ENCODE measurements at places on chromosomes 6 and 20. TPM values are rescaled to one million over a fixed set of nuclear protein-coding genes. Genes with fewer than 3 reads are reported as not detected.

DNA sequence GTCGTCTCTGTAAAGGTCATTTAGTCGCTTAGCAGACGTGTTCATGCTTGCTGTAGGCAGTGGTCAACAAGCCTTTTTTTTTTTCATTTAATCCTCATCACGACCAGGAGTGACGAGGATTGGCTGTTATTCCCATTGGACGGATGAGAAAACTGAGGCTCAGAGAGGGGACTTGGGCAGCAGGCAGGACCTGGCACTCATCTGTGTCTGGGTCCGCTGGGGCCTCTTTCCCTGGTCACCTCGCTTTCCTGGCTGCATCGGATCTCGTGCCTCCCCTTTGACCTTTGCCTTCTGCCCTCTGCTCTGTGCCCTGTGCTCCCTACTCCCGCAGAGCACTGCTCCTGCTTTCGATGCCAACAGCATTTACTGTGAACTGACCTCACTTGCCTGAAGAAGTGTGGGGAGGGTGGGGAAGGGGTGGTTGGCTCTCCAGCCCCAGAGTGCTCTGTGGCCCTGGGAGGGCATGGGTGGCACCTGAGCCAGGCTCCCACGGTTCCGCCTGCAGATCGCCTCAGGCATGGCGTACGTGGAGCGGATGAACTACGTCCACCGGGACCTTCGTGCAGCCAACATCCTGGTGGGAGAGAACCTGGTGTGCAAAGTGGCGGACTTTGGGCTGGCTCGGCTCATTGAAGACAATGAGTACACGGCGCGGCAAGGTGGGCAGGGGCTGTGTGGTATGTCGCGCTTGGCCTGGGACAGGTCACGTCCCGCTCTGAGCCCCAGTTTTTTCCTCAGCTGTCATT, 56.2 kb downstream of the SRC start:
- no peak for DNase-seq

- no peak for DNase-seq
These were observed 191.6 kb upstream of the THBS2 start for GRCh38 chr6:169445227-169445626.

GRCh38 chr6:117483645-117484016, 1.2 kb downstream of the DCBLD1 start:
- no peak for DNase-seq

DNA sequence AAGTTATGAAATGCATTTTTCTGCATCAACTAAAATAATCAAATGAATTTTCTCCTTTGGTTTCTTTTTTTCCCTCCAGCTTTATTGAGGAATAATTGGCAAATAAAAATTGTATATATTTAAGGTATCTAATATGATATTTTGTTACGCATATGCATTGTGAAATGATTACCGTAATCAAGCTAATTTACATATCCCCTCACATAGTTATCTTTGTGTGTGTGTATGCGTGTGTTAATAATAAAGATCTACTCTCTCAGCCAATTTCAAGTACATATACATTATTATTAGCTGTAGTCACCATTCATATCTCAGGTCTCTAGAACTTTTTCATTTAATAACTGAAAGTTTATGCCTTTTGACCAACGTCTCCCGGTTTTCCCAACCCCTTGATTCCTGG, 61.1 kb downstream of the SYCP2L start:
- no peak for DNase-seq

The TINAG gene
- not detected for total RNA-seq

The EBF4 gene
- total RNA-seq, result 4.1 TPM

- no peak for DNase-seq
These were observed 131.6 kb upstream of the NEDD9 start for GRCh38 chr6:11363881-11364576.

The KCNK16 gene
- total RNA-seq, result not detected

- DNase-seq, result no peak
These were observed 19.1 kb upstream of the IRF4 start for GRCh38 chr6:372336-372911.

The TENT5A gene
- 17.8 TPM for total RNA-seq

DNA sequence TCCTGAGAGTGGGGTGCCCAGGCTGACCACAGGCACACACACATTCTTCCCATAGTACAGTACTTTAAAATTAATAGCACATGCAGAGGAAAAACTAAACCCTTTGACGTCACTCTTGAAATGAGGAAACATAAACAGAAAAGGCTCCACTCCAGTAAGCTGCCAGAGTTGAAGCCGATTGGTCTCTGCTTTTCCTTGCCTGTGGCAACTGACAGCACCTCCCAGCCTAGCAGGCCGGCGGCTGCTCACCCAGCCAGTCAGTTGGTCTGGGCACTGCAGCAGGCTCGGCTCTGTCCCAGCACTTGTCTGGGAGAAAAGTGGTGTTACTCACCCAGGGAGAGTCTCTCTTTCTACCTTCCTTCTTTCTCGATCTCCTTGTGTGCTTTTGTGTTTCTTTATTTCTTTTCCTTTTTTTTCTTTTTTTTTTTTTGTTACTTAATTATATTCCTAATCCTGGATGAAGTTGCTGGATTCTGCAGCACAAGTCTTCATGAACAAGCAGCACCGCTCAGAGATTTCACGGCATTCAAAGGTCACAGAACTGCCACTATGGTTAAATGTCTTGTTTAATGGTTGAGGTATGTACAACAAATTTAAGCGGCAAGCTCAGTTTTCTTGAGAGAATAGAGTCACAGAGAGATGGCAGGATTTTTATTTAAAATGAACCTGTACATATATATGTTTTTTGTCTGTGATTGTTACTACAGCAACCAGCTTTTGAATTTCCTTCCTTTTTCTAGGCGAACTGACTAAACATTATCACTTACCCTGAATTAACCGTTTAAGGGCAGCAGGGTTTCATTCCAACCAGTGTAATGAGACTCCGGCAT, at the start of gene PDE7B:
Gene PDE7B, plus strand, starts transcription at position 260 of the 830 bp plus-strand sequence.
- peak; percentile 97 for DNase-seq

DNA sequence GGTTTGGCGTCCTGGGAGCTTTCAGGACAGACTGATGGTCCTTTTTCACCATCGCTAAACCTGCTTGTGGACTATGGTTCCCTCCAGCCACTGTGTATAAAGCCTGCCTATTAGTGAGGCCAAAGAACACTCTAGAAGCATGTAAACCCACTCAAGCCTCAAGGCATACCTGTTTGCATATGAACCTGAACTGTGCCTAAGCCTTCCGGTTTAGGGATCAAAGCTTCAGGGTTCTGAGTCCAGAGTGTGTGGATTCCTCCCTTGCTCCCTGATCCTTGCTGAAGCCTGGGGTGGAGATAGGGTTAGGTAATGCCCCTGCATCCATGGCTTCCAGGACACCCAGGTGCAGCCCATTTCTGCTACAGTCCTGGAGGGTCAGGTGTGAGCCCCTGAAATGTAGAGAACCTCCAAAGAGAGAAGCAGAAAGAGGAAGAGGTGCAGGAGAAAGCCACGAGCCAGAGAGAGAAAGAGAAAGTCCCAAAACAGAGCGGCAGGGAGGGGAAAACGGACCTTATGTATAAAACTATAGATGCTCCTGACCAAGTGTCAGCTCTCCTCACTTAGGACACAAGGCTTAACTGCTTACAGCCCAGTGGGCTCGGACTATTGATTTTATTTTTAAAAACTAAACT, 93.3 kb downstream of the SCML4 start:
- no peak for DNase-seq

GRCh38 chr6:116840091-116840490, 11.2 kb upstream of the GPRC6A start:
- peak; percentile 66 for DNase-seq

The PPIL6 gene
- total RNA-seq, result 1.7 TPM

GRCh38 chr6:36283608-36284007, 13.7 kb downstream of the PNPLA1 start:
- DNase-seq, result no peak

GRCh38 chr6:107956586-107957307, 1.3 kb downstream of the SEC63 start:
- peak; percentile 12 for DNase-seq

The GRIK2 gene
- total RNA-seq, result 2.5 TPM

The UST gene
- 15.3 TPM for total RNA-seq

DNA sequence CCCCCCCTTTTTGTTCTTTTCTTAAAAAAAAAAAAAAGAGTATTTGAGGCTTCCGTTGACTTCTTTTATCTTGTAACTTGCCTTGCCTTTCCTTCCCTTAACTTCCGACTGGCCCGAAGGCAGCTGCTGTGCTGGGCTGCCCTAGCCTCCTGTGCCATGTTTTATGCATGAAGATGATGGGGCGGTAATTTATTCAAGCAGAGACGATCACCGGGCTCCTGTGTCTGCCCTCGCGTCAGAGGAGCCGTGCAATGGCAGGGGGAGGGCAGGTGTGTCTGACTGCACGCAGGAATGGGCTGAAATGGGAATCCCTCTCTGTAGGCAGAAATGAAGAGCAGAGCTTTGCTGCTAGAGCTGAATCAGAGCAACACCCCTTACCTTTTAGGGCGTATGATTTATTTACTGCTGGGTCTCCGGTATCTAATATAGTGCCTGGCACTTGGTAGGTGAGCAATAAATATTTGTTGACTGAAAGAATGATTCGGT, 106.3 kb upstream of the RIPOR2 start:
- DNase-seq, result no peak

- no peak for DNase-seq
These were observed 59.8 kb downstream of the FAM50B start for GRCh38 chr6:3908961-3909360.

DNA sequence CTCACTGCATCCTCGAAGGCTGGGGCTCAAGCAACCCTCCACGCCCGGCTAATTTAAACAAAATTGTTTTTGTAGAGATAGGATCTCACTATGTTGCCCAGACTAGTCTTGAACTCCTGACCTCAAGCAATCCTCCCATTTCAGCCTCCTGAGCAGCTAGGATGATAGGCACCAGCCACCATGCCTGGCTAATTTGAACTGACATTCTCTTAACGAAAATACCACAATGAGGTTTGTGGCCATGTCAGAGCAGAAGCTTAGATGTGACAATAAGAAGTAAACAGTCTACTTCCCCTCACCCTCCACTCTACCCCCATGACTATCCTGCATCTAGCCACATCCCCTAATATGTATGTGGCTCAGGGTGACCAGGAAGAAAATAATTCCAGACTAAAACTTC, 74.8 kb upstream of the PLCB4 start:
- no peak for DNase-seq

The BIRC7 gene
- total RNA-seq, result 2.9 TPM

DNA sequence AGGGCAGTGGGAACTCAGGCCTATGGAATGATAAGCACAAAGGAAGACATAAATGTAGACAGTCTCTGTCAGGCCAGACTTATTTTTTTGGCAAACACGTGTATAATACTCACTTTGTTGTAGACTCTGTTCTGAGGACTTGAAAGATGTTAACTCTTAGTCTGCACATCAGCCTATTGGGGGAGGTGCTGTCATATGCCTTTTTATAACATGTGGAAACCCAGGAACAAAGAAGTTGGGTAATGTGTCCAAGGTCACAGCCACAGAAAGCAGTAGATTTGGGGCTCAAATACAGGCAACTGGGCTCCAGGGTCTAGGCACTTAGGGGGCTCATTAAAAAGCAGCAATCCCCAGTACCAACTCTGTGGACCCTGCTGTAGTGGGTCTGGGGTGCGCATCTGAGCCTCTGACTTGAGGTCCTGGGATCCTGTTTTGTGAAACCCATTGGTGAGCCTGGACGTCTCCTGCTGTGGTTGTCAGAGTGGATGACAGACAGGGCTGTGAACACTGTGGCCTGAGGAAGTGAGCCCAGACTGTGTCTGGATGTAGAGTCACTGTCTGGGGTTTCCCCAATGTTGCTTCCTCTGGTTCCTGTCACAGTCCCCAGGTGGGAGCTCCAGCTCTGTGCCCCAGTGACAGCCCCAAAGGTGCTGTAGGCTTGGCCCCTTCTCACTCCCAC, 50.0 kb downstream of the CDH26 start:
- DNase-seq, result no peak

The SUMO4 gene
- 1.6 TPM for total RNA-seq

- DNase-seq, result no peak
These were observed 161.7 kb downstream of the UNC5CL start for GRCh38 chr6:40877362-40877761.

DNA sequence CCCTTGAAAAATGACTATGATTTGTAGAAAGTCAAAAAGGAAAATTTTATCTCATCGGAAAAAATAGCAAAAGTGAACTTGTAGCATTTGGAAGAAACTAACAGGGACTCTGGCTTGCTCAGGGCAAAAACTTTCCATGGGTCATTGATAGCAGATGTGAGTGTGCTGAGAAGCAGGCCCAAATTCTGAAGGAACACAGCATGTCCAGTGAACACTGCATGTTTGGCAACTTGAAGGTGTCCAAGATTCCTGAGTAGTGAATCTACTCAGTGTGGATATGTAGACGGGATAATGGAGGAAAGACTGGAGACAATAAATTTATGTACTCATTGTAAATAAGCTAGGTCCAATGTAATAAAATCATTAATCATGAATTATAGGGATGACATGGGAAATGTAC, 8.2 kb downstream of the SLC17A2 start:
- DNase-seq, result peak; percentile 1

DNA sequence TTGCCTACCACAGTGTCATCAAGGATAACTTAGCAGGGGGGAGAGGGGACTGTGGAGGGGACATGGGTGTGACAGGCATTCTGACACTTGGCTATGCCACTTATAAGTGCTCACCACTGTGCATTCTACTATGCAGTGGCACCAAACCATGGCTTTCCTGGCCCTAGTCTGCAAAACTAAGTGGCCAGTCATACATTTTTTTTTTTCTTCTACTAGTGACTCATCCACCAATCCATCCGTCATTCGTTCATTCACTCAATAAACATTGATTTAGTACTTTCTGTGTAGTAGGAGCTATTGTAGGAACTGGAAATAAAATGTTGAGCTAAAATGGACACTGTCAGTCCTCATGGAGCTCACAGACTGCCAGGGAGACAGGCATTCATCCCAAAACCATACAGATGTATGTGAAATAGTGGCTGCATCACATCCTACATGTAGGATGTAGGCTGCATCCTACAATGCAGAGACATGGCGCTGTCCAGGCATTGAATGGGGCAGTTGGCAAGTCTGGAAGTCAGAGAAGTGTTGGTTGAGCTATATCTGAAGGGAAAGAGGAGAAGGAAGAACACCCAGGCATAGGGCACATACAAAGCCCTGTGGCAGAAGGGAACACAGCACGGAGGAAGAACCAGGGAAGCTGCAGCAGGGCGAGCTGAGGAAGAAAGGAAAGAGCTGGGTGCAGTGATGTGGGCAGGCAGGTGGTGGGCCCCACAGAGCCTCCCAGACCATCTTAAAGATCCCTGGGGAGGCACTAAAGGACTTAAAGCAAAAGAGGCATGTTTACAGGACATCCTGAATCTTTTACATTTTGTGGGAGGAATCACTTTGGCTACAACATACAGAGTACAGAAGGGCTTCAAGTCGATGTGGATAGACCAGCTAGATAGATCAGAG, 224.4 kb downstream of the UST start:
- peak; percentile 34 for DNase-seq

GRCh38 chr6:92708270-92708669, 711.1 kb downstream of the EPHA7 start:
- DNase-seq, result peak; percentile 13

The PKIB gene
- 64.1 TPM for total RNA-seq

GRCh38 chr6:116329156-116329555, 41.6 kb upstream of the DSE start:
- DNase-seq, result no peak

The MLIP gene
- total RNA-seq, result 0.55 TPM

DNA sequence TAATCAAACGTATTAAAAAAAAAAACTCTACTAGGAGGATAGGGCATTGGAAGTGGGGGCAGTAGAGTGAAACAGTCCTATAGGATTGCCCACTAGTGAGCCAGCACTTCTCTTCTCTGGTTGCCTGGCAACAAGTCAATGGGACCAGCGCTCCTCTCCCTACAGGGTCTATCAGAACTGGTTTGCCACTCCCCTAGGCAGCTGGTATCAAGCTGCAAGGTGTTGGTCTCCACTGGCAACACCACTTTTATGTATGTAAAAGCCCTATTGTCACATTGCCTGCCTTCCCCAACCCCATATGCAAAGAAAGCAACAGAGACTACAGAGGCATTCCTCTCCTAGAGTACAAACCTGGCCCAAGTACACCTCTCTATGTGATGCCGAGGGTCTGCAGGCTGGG, 166.9 kb upstream of the MCHR2 start:
- no peak for DNase-seq

The BPIFB1 gene
- not detected for total RNA-seq

Measured in astrocyte (in vitro differentiated cells and primary cell).